ENCODE measurements at places on chromosomes 16 and 17. TPM values are rescaled to one million over a fixed set of nuclear protein-coding genes. Genes with fewer than 3 reads are reported as not detected.

DNA sequence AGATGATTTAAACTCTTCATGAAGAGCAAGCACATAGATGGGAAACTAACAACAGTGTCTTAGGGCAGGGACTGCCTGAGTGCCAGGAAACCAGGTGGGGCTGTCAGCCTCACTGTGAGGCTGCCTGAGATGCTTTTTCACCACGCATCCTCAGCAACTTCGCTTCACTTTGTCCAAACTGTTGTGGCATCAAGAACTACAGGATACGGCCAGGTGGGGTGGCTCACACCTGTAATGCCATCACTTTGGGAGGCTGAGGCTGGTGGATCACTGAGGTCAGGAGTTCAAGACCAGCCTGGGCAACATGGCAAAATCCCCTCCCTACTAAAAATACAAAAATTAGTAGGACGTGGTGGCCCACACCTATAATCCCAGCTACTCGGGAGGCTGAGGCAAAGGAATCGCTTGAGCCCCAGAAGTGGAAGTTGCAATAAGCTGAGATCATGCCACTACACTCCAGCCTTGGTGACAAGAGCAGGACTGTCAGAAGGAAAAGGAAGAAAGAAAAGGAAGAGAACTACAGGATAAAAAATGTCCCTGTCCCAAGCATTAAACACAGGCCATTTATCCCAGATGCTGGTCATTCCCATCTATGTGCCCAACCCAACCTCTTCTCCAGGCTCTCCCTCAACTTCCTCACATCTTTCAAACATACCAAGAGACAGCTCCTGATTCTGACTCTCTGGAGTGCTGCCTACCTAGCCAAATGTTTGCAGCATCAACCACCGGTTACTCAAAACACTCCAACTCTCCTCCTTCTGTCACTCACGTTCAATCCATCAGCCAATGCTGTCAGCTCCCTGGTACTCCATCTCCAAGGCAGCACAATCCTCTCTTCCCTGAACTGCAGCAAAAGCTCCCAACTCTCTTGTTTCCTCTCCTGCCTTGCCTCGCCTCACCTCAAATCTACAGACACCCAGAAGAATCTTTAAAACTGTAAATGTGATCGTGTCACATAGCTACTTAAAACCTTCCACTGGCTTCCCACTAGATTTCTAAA is 1.6 kb downstream of the EIF4A3 start:
- DNase-seq, result no peak

- DNase-seq, result no peak
Measured at GRCh38 chr17:69423450-69423849, 9.0 kb downstream of the MAP2K6 start.

DNA sequence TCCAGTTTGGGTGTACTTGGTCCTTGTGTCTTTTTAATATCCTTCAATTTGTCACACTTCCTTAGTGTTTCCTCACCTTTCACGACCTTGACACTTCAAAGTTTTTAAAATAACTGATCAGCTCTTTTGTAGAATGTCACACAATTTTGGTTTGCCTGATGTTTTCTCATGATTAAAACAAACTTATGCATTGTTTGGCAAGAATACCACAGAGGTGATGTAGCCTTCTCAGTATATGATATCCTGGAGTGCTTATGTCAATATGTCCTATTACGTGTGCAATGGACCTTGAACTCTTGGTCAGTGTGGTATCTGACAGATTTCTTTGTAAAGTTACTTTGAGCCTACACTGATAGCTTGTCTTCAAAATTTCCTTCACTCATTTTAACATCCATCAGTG is 297.4 kb downstream of the CNTNAP4 start:
- DNase-seq, result no peak

IRF8 gene
- 134 TPM for total RNA-seq

DNA sequence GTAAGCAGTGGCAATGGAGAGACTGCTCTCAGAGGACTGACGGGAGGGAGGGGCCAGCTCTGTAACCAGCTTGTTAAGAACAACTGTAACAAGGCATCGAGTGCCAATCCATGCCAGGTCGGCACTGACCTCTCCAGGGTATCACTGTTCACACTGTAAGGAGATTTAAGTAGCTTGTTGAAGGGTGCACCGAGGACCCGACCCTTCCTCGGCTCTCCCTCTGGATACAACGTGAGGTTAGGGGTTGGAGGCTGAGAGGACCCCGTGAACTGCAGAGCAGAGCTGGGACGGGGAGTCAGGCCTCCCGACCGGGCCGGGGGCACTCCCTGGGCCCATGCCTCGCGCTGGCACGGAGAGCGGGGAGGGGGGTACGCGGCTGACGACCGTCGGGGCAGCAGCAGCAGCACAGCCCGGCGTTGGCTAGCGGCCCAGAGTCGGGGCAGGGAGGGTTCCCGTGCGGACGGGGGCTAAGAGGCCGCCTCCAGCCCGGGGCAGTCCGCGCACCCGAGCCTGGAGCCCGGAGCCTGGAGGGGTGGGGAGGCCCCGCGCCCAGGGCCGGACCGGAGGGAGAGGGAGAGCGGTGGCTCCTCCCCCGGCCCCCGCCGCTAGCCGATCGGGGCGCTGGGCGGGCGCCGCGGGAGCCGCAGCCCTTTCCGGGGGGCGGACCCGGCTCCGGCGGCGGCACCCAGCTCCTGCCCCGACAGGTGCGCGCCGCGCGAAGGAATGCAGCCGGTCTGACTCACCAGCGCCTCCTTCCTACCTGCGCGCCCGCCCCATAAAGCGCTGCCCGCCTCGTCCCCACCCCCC is at the start of gene ITGB4:
ITGB4 (plus strand) TSS at position 804 of the 807 bp plus-strand sequence. CDS start 3,245 bp downstream, outside the sequence.
- no peak for DNase-seq

- no peak for DNase-seq
Measured at GRCh38 chr16:15898654-15899053, 10.3 kb upstream of the CEP20 start.

GRCh38 chr16:23278031-23278430 is 24.1 kb upstream of the SCNN1B start:
- DNase-seq, result no peak

KRT36 gene
- total RNA-seq, result not detected

DNA sequence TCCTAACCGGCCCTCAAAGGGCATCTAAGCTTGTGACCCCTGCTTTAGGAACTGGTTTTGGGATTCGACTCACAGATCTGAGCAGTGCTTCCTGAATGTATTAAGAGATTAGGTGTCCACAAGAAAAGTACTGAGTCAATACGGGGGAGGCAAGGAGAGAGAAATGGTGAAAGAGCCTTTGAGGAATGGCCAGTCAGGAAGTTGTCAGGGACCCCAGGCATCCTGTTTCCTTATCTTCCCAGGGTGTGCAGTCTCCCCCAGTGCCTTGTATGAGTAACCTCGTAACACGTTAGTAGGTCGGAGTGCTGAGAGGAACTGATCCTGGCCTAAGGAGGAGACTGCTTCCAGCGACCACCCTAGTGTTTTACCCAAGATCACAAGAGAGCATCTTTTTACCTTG is 16.4 kb upstream of the TMED6 start:
- DNase-seq, result no peak

GRCh38 chr16:23830276-23830675 is 5.5 kb upstream of the PRKCB start:
- no peak for DNase-seq

RAB11FIP4 gene
- total RNA-seq, result 6.0 TPM

EVI2A gene
- total RNA-seq, result 22.8 TPM

CD300LB gene
- total RNA-seq, result 1.0 TPM

- DNase-seq, result no peak
Measured at GRCh38 chr16:52446080-52446479, 100.9 kb downstream of the TOX3 start.

GRCh38 chr16:2006317-2006716 is 3.3 kb downstream of the ZNF598 start:
- DNase-seq, result no peak

DNA sequence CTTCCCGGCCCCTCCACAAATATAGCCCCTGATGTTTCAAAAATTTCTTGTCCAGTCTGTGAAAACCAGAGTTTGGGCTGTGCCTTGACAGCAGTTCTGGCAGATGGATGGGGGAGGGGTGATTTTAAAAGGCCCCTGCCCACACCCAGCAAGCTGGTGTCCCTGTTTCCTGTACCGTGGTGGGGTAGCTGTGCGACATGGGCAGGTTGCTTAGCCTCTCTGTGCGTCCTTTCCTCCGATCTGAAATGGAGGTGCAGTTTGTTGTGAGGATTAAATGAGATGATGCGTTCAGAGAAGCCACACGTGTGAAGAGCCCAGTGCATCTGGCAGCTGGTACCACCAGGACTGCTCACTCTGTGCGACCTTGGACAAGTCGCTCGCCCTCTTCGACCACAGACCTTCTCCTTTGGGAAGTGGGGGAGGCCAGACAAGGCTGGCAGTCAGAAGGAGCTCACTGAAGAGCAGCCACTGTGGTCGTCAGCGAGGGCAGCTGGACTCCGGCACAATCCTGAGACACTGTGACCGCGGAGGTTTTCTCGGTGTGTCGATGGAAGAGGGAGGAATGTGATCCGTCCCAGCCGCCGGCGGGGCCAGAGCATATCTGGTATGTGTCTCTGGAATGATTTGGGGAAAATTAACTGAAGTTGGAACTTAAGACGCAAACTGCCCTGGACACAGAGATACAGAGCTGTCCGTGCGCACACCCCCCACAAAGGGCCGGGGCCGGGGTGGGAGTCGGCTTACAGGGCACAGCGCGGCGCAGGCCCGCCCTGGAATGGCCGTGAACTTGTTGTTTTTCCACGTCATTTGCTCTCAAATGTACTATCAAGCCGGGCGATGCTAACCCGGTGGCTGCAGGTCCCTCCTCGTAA is 721 bp upstream of the WFIKKN2 start:
- no peak for DNase-seq

DNA sequence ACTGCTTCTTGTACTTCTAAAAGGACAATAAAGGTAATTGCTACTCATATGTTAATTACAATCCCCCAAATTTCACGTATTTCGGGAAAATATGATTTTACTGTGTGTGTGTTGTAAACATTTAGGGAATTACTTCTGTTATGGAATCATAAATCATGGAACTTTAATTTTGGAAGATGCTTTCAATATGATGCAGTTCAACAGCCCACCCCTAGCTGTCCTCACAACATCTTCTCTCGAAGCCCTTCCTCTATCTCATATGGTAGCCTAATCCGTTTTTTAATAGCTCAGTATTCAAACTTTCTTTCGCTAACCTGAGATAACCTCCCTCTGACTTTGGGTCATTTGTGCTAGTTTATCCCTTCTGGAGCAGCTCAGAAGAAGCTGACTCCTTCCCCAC is 78.4 kb downstream of the ANKFN1 start:
- no peak for DNase-seq

GRCh38 chr17:16888413-16889087 is 83.4 kb downstream of the TNFRSF13B start:
- no peak for DNase-seq

ALOX15 gene
- total RNA-seq, result not detected

DNA sequence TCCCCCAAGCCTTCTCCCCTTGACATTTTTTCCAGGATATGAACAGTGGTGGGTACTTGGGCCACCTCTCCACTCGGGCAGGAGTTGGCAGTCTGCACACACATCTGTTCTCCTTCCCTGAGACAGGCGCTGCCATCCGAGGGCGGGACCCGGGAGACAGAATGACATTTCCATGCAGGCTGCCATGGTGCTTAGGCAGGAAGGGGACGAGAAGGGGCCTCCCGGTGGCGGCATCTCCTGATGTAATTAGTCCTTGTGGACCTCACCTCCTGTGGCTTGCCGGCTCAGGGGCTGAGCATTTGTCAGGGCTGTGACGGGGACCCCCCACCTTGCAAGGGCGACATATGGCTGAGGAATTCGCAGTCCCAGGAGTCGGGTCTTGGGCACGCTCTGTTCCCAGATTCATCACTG is 197.2 kb downstream of the FOXL1 start:
- no peak for DNase-seq

DNA sequence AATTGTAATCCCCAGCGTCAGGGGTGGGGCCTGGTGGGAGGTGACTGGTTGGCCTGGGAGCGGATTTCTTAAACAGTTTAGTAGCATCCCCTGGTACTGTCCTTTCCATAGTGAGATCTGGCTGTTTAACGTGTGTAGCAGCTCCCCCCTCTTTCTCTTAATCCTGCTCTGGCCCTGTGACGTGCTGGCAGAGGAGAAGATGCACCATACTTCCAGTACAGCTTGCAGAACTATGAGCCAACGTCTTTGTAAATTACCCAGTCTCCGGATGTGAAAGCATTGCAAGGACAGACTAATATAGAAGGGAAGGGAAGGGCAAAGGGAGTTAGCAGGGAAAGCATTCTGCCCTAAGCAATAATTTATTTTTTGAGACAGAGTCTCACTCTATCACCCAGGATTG is 83.9 kb downstream of the RMI2 start:
- no peak for DNase-seq

FAM83G gene
- total RNA-seq, result 0.95 TPM

GRCh38 chr17:80967404-80967872 is 24.2 kb upstream of the CHMP6 start:
- DNase-seq, result no peak

DNA sequence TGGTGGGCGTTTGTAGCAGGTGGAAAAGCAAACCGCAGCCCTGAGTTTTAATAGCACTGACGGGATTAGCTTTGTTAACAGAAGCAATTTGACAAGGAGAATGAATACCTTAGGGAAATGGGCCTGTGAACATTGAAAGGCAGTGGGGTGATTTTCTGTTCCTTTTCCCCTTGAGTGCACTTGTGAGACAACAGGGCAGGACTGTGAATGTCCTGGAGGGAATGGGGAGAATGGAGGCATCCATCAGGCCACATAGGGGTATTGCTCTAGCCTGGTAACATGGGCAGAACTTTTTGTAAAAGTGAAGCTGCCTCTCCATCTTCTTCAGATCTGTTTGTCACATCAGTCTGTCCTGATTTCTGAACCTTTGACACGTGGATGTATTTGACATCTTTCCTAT is 26.2 kb downstream of the USP43 start:
- DNase-seq, result no peak

DNA sequence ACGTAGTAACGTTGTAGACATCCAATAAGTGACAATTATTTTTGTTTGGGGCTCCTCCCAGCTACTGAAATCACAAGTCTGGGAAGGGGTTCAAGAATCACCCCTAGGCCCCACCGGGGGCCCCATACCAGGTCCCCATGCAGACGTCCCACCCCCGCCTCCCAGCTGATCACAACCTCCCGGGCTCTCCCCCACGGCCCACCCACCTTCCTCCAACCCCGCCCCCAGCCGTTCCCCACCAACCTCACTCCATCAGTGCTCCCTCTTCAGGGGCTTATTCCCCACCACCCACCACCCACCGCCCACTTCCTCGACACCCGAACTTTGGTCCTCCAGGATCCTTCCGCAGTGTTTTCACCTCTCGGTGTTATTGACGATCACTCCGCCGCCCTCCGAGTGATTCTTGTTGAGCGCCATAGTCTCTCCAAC is 240 bp downstream of the WBP2 start:
- no peak for DNase-seq

NPIPA3 gene
- total RNA-seq, result 2.3 TPM

PRAC1 gene
- not detected for total RNA-seq

DNA sequence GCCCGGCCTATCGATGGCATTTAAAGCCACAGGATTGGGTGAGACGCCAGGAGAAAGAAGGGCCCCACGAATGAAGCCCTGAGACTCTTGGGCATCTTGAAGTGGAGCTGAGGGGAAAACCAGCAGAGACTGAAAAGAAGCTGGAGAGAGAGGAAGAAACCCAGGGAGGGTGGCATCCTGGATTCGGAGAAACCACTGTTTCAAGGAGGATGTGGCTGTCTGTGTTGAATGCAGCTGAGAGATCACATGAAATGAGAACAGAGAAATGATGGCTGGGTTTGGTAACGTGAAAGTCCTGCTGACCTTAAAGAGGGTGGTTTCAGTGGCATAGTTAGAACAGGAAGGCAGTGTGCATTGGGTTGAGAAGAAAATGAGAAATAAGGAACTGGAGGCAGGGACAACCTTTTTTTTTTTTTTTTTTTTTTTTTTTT is 3.8 kb downstream of the TNFSF12 start:
- DNase-seq, result no peak

GRCh38 chr17:32445971-32446370 is 1.7 kb downstream of the PSMD11 start:
- DNase-seq, result no peak

Data from omental fat pad (tissue), 4 donors.